ENCODE measurements at places on chromosomes 5 and 9. TPM values are rescaled to one million over a fixed set of nuclear protein-coding genes. Genes with fewer than 3 reads are reported as not detected.

Gene SOWAHA
- 2.5 TPM for total RNA-seq

Gene PRRT1B
- not detected for total RNA-seq

Gene SLC45A2
- not detected for total RNA-seq

Gene CCNJL
- total RNA-seq: 3.3 TPM

All from sciatic nerve (tissue), 2 donors.